ENCODE measurements at places on chromosomes 5 and 9.

GRCh38 chr5:27474395-27474794 lies 436.0 kb upstream of the CDH9 start:
- no peak for DNase-seq

DNA sequence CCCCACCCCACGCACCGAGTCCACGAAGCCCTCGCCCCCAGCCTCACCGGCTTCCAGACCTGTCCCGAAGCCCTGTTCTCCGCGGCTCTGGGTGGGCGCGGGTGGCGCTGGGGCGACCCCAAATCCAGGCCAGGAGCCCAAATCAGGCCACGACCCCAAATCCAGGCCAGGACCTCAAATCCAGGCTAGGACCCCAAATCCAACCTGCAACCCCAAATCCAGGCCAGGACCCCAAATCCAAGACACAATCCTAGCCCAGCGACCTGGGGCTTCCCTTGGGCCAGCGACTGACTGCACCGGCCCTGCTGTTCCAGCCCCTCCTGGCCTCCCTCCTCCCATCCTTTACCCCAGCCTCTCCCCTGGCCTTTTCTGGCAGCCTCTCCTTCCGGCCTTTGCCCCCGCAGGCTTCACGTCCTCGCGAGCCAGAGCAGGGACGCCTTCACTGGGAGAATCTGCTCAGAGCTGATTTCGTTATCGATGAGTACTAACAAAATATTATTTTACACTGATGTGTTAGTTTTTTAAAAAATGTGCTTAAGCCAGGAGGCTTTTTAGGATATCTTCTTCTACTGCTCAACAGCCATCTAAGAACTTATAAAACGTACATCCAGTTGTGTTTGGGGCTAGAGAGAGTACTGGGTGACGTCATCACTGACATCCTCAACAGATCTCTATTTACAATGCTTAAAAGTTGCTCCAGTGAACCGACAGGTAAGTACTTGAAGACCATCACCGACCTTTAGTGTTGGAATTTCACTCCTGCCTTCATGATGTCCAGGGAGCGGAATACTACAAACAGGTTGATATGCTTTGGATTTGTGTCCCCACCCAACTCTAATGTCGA lies 34.7 kb downstream of the TRIP13 start:
- no peak for DNase-seq

GRCh38 chr5:178114325-178115135 lies 1.2 kb downstream of the N4BP3 start:
- DNase-seq: peak; percentile 63

DNA sequence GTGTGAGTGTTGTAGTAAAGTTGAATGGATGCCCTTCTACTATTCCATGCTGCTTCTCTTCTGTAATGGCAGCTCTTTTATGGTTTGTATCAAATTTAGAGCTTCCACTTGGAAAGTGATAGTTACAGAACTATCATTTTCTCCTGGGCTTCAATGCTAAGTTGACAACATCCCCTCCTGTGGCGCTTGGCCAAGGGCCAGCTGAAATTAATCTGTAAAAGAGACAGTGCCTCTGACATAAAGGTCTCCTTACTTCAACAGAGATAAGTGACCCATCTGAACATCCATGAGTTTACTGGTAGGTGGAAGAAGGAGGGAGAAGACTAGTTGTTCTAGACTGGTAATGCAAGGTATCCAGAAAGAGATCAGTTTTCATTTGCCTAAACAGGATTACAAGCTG lies 39.7 kb downstream of the CHSY3 start:
- DNase-seq: no peak

DNA sequence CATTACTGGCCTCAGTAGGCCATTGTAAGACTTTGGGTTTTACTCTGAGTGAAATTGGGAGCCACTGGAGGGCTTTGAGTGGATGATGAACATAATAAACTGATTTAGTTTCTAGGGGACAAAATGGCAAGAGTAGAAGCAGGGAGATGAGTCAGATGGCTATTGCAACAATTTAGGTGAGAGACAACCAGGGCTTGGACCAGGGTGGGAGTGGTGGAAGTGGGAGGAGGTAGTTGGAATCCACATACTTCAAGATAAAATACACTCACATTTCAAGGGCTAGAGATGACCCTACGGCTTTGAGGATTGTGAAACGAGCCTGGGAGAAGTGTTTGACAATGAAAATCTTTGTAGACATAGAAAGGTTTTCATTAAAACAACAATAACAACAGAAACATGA lies 136.3 kb downstream of the ACTBL2 start:
- no peak for DNase-seq

GRCh38 chr5:6185574-6185973 lies 192.8 kb downstream of the MED10 start:
- DNase-seq: no peak

DNA sequence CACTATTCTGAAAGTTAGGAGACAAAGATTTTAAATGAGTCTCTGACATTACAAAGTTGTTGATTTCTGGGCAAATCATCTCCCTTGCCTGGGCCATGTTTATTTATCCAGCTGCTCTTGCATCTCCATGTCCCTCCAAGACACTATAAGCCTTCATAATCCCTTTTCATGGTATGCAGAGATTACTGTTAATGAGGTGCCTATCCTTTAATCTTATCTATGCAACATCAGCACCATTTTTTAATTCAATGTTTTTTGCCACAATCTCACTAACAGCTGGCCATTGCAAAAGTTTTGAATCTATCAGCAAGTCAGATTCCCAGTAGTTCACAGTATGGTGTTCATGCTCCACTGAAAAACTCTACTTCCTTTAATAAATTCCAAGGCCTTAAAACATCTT lies 108.5 kb upstream of the PTPRD start:
- no peak for DNase-seq

DNA sequence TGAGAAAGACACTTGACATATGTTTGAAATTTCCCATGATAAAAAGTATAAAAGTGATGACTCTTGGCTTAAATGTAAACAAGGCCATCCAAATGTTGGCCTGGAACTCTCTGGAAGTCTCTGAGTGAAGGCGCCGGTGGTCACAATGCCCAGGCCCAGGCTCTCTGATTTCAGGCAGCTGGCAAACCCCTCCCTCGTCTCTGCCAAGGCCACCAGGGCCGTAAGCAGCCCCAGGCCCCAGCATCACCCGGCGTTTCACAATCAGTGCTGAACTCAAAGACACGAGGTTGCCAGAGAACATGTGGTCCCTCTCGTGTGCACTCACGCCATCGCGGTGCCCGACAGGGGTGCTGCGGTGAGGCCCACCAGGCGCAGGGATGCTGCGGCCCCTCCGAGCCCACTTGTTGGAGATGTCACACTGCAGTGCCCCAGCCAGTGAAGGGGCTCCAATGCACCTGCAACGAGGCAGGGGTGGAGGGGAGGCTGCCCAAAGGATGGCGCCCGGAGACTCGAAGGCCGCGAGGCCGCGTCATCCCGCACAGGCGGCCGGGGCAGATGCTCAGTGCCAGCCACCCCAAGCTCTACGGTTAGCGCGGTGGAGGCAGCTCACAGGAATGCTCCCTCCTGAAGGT lies 15.0 kb downstream of the LPCAT1 start:
- DNase-seq: peak; percentile 7

DNA sequence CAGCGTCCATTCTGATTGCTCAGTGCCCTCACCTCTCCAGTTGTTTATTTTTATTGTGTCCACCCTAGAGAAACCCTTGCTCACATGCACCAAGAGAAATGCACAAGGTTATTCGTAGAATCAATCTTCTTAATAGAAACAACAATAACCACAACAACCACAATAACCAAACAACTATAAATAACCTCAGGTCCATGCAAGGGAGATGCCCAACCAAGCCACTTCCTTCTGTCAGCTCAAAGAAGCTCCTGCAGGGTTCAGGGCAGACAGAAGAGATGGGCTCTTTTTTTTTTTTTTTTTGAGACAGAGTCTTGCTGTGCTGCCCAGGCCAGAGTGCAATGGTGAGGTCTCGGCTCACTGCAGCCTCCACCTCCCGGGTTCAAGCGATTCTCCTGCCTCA lies 14.9 kb upstream of the TCOF1 start:
- DNase-seq: no peak

DNA sequence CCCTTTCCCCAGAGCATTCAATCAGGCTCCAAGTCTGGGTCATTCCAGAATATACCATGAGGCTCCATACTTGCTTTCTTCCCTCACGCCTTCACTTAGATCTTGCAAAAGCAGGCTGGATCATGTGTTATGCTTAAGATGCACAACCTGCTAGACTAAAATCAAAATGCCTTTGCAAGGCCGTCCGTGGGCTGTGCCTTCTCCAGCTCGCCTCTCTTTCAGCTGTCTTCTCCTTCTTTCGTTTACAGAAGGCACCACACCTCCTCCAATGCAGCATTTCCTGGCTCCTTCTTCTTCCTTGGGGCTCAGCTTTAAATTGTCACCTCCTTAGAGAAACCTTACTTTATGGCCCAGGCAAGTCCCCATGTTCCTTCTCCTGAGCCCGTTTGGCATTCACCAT lies 150.6 kb downstream of the ADCY2 start:
- DNase-seq: no peak

GRCh38 chr9:92965759-92966517 lies 18.6 kb downstream of the FGD3 start:
- no peak for DNase-seq

DNA sequence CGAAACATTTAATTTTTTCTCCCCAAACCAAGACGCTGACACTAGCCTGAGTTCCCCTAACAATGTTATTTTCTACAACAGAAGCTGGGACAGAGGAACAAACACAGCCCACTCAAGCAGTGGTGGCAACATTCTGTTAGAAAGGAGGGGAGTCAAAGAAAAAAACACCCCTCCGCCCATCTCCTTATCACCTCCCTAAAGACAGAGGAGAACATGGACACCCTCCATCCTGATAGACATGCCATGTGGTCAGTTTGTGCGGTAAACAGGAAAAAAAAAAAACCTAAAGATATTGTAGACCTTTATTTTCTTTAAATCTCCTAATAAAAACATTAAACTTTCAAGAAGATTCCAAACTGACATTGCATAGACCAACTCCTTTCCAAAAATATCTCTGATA lies 2.9 kb upstream of the DPM2 start:
- no peak for DNase-seq

- no peak for DNase-seq
Measured at GRCh38 chr5:119596046-119596445, 33.3 kb upstream of the FAM170A start.

- no peak for DNase-seq
Measured at GRCh38 chr9:131873891-131874440, 134.1 kb upstream of the RAPGEF1 start.

DNA sequence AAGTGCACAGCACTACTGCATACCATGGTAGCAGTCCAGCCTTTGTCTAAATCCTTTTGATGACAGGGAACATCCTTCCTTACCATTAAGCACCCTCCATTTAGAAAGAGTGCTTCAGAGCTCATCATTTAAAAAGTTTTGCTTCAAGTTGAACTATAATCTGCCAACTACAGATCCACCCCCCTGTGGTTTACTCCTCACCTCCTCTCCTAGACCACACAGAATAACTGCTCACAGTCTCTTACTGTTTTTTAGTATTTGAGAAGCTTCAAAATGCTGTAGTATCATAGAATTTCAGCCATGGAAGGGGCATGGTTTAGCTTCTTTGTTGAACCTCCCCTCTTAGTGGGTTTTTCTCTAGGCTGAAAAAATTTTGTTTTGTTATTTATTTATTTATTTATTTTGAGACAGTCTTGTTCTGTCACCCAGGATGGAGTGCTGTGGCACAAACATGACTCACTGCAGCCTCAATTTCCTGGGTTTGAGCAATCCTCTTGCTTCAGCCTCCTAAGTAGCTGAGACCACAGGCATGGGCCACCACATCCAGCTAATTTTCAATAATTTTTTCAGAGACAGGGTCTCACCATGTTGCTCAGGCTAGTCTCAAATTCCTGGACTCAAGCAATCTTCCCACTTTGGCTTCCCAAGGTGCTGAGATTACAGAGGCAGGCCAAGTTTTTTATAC lies 384.3 kb upstream of the RFX3 start:
- no peak for DNase-seq

All from CD4-positive, alpha-beta T cell treated with Interleukin-4 for 1 hour (primary cell).